ENCODE measurements at places on chromosomes 4 and X.
A peak's percentile ranks its signal among the peaks of the same experiment; 100 is the strongest.

- no peak for DNase-seq
These were observed 55.5 kb downstream of the SCML1 start for GRCh38 chrX:17792826-17793225.

- no peak for DNase-seq
These were observed 71.1 kb downstream of the NSG1 start for GRCh38 chr4:4457803-4458553.

GRCh38 chrX:46130247-46130646 lies 415.0 kb downstream of the ZNF674 start:
- DNase-seq, result no peak

- no peak for DNase-seq
These were observed 231.3 kb upstream of the CT83 start for GRCh38 chrX:116694046-116694445.

- DNase-seq, result no peak
These were observed 24.0 kb upstream of the RPL34 start for GRCh38 chr4:108596344-108596743.

DNA sequence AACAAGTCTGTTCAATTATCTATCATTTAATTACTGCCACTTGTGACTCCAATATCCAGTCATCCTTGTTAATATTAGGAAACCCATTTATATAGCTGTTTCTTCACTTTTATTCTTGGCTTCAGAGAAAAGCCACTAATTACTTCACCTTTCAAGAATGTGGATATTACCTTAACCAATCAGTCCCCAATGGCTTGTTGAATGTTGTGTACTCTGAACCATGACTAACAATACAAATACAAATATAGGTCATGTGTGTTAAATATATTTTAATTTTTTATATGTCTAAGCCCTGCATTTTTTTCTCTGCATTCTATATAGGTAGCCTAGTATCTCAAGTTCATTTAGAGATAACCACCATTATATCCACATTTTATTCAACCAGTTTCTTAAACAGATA lies 1513.4 kb upstream of the AGA start:
- no peak for DNase-seq

DNA sequence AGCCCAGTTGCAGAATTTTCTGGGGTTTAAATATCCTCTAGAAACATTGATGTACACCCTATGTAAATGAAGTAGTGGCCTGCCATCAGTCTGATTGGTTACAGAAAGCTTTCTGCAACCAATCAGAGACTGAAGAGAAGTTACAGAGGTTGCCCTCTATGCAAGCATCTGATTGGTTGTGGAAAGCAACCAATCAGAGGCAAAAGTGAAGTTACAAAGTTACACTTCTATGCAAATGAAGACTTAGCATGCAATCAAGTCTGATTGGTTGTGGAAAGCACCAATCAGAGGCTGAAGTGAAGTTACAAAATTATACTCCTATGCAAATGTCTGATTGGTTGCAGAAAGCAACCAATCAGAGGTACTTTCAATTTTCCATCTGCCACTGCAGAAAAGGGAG lies 51.9 kb upstream of the USP9X start:
- DNase-seq, result no peak

DNA sequence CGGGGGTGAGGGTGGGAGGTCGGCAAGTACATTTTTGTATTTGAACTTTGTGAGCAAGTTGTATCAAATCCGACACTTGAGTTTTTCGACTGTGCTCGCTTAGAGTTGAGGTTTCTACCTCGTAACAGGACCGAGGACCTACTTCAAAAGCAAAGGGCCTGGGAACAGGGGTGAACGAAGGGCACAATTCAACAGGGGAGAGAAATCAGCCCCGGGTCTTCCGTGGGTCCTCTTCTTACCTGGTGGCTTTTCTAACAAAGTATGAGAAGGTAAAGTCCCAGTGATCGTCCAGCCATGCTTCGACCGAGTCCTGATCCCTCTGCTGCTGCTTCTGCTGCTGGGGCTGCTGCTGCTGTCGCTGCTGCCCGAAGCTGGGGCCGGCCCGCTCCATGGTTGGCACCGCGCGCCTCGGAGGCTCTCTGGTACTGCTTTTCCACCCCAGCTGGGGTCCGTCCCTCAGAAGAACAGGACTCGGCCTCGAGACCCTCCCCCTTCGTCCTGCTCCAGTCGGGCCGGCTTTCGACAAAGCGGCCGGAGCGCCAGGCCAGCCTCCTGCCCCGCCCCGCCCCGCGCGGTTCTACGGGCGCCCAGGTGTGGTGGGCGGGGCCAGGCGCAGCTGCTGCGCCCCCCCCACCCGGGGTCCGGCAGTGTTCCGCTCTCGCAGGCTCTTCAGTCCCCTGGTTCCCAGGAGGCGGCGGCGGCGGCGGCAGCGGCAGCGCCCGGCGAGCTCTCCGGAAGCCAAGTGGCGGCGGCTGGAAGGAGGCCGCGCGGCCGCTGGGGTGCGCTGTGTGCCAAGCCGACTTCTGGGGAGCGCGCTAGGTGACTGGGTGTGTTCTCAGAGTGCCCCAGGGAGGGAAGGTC lies at the start of gene PDE5A:
PDE5A (minus strand) TSS at position 524 of the 861 bp plus-strand sequence; CDS start at position 391, 133 bp downstream.
- peak; percentile 85 for DNase-seq
